ENCODE measurements at places on chromosomes 4 and X.
A peak's percentile ranks its signal among the peaks of the same experiment; 100 is the strongest.

DNA sequence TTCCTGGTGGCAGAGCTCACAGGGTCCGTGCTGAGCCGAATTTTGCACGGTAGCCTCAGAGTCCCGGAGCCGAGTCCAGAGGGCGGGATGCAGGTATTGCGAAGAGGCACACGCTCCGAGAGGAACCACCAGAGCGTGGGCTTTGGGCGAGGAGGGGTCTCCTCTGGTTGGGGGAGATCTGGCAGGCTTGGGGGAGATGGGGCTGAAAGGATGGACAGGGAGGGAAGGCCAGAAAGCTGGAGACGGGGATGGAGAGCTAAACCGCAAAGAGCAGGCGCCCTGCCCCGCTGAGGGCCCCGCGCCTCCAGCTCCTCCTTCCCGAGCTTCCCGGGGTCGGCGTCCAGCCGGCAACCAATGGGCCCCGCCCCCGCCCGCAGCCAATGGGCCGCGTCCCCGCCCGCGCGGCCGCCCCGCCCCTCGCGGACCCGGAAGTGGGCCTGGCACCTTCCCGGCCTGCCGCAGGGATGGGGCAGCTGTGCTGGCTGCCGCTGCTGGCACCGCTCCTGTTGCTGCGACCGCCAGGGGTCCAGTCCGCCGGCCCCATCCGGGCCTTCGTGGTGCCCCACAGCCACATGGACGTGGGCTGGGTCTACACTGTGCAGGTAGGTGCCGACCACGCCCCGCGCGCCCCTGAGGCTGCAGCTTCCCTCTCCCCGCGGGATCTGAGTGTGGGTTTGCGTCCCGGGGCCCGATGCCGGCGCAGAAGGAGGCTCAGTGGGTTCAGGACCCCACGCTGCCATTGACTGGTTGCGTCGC is at the start of gene MAN2B2:
Gene MAN2B2, plus strand, starts transcription at position 443 of the 756 bp plus-strand sequence. Its CDS starts 22 bp downstream, at position 465.
- DNase-seq, result no peak

GRCh38 chr4:122099896-122100295 is 52.2 kb upstream of the BLTP1 start:
- no peak for DNase-seq

- DNase-seq, result peak; percentile 42
These were observed 106.1 kb downstream of the RASL11B start for GRCh38 chr4:52968241-52968640.

- no peak for DNase-seq
These were observed 203.5 kb downstream of the PRDM5 start for GRCh38 chr4:120718979-120719566.

DNA sequence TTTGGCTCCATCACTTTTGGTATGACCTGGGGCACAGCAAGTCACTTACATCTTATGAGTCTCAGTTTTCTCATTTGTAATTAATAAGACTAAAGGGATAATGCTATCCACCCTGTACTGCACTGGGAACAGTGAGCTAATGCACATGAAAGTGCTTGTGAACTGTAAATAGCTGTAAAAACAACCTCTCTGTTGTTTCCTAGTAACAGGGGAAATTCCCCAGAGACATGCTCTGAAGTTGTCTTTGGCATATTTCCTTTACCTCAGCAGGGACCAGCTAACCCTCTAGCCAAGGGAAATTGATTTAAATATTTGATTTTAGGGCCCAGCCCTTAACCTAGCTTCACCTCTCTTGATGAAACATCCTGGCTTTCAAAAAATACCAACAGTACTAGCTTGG is 6.1 kb upstream of the CYSLTR1 start:
- no peak for DNase-seq

DNA sequence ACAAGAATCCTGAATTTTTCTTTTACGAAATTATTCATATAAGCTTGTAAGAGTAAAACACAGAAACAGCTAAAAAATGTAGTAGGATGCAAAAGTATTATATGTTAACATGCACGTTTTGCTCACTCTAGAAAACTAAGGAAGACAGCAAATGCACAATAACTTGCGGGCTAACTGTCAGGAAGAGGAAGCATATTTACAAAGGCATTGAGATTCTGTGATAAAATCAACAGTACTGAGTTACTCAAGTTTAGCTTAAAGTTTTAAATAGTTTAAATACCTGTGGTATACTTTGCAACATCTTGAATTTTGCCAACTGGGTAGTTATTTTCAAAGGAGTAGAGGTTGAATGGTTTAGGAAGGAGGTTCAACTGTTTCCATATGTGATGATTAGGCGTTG is 37.0 kb downstream of the SH2D1A start:
- no peak for DNase-seq

DNA sequence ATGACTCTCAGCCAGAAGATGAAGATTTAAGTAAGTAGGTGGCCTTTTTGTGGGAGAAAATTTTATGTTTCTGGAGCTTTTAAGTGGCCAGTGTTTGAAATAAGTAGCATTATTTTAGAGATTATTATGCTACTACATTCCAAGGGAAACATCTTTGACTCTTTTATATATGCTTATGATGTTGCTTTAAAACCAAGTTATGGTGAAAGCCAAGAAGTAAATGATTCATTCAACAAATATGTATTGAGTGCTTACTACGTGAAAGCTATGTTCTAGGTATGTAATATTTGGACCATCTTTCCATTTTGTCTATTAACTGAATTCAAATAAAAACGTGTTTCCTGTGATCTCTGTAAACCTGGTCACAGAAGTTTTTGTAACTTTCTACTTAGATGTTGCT is 58.3 kb downstream of the ZFX start:
- DNase-seq, result no peak

DNA sequence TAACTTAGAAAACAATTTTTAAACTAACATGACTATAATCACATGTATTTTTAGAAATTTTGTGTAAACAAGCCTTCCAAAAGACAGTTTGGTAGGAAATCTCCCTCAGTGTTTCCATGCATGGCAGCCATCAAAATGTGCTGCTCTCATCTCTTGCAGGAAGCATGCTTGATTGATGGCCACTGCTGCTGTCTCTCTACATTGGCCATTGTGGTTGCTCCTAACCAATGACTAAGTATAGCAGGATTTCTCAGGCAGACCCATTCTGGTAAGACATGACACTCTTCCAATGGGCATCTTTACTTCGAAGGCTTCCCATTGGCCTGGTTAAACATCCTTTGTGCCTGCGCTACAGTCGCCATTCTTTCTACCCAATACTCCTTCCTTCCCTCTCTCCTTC is 78.9 kb upstream of the GUCY1A1 start:
- DNase-seq, result no peak

DNA sequence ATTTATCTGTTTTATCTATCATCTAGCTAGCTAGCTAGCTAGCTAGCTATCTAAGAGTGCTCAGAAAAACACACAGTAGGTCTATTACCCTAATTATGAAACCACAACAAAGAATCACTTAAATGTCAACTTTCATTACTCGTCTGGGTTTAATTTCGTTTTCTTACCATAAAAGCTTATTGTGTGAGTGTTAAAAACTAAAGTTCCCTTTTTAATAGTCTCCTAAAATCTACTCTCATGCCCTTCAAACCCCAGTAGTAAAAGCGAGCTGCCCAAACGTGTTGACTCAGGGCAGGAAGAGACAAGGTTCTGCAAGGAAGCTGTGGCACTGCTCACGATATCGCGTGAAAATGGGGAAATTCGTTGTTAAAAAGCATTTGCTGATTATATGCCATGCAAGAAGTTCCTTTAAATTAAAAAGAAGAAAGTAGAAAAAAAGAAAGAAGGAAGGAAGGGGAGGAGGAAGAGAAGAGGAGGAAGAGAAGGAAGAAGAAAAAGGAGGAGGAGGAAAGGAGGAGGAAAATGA is 595 bp downstream of the MBNL3 start:
- no peak for DNase-seq

DNA sequence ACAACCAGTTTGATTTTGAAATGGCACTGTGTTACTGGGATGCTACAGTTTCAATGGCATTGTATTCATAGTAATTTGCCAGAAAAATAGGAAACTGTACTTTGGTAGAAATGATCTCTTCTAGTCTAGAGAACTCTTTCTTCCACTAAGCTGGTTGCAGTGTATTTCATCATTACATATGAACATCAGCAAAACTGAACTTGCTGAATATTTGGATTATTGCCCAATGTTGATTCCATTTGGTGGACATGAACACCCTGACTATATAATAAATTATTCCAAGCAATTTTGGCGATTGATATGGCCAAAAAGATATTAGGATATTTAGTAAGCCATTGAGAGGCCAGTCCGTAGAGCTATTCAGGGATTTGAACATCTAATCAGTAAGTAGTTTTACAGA is 191.8 kb upstream of the CXorf66 start:
- DNase-seq, result no peak

GRCh38 chrX:149365061-149365460 is 140.0 kb downstream of the IDS start:
- DNase-seq, result no peak

GRCh38 chrX:82813671-82814078 is 694.4 kb upstream of the POU3F4 start:
- DNase-seq, result no peak

- no peak for DNase-seq
These were observed 62.3 kb upstream of the PAGE3 start for GRCh38 chrX:55326985-55327384.
